ENCODE measurements at places on chromosomes 13 and 19. TPM values are rescaled to one million over a fixed set of nuclear protein-coding genes. Genes with fewer than 3 reads are reported as not detected.
A peak's percentile ranks its signal among the peaks of the same experiment; 100 is the strongest.

DNA sequence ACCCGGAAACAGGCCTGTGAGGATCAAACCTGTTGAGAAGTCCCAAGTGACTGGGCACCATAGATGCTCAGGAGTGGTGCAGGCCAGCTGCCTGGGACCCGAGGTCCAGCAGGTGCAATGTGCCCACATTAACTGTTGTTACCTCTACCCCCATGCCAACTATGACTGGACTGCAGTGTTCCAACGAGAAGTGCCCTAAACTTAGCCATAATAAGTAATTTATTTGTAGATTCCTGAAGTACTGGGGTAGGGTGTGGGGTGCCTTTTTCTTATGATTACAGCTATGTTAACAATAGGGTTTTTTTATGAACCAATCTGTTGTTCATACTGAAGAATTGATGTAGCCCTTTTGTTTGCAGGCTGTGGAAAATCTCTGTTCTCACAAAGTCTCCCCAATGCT, 9.2 kb downstream of the CUL4A start:
- H3K36me3 ChIP-seq, result no peaks in the 10 kb centered on the region
- H3K27me3 ChIP-seq, result no peaks in the 10 kb centered on the region
- no peak overlapping the region for H3K27ac ChIP-seq
- DNase-seq, result no peak
- no peak overlapping the region for H3K4me3 ChIP-seq

Gene GTF3A
- 107 TPM for total RNA-seq

DNA sequence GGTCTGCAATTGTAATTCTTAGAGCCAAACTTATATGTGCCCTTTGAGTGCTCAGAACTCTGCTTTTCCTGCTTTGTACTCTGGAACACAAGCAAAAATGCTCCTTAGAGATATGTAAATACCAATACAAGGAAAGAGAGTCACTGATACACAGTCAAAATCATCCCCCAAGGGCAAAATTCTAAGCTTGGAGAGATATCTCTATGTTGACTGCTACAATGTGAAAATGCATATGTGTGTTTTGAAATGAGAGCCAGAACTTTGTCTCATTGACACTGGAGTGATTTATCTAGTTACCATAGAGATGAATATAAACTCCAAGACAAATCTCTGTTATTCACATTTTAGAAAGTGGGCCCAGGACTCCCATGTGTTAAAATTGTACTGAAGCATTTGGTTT, 494.8 kb upstream of the SLITRK1 start:
- no peak overlapping the region for H3K27ac ChIP-seq
- DNase-seq, result no peak
- no peaks in the 10 kb centered on the region for H3K4me1 ChIP-seq
- no peaks in the 10 kb centered on the region for H3K27me3 ChIP-seq
- no peak overlapping the region for H3K4me3 ChIP-seq

DNA sequence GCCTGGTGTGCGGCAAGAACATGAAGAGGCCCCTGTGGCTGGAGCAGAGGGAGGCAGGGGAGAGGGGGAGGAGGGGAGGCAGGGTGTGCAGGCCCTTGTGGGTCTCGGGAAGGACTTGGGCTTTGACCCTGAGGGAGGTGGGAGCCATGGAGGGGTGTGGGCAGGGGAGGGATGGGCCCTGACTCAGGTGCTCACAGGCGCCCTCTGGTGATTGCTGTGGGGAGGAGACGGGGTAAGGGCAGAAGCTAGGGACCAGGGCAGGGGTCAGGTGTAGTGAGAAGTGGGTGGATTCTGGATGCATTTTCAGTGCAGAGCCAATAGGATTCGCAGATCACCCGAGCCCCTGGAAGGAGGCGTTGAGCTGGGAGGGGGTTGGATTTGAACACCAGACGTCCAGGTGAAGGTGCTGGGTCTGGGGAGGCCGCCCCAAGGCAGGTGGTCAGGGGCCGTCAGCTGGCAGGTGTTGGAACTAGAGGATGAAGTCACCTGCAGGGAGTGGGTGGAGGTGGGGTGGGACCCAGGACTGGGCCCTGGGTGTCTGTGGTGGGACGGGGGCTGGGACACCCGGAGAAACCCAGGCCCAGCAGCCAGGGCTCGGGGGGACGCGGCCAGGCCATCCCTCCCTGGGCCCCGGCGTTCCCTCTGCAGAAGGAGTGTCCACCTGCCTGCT, 185.4 kb downstream of the KDM4B start:
- H3K4me3 ChIP-seq, result no peak overlapping the region
- no peaks in the 10 kb centered on the region for H3K27me3 ChIP-seq
- DNase-seq, result no peak
- no peaks in the 10 kb centered on the region for H3K4me1 ChIP-seq
- H3K36me3 ChIP-seq, result no peaks in the 10 kb centered on the region

- H3K36me3 ChIP-seq, result no peaks in the 10 kb centered on the region
- H3K27me3 ChIP-seq, result no peaks in the 10 kb centered on the region
- peak overlapping the region; percentile 42 for H3K4me3 ChIP-seq
- no peak for DNase-seq
These were observed 5.3 kb upstream of the ATG4D start for GRCh38 chr19:10538204-10538983.

- peaks cover 7% of the 10 kb centered on the region for H3K27me3 ChIP-seq
- H3K27ac ChIP-seq, result no peak overlapping the region
- H3K4me3 ChIP-seq, result no peak overlapping the region
- no peaks in the 10 kb centered on the region for H3K36me3 ChIP-seq
These were observed 485.8 kb downstream of the ZNF536 start for GRCh38 chr19:30857966-30858490.

GRCh38 chr13:109684084-109684823, 102.1 kb downstream of the IRS2 start:
- H3K27me3 ChIP-seq, result peaks cover 40% of the 10 kb centered on the region
- no peak overlapping the region for H3K27ac ChIP-seq
- no peak for DNase-seq
- no peaks in the 10 kb centered on the region for H3K4me1 ChIP-seq

Gene ETFB
- 83.8 TPM for total RNA-seq

DNA sequence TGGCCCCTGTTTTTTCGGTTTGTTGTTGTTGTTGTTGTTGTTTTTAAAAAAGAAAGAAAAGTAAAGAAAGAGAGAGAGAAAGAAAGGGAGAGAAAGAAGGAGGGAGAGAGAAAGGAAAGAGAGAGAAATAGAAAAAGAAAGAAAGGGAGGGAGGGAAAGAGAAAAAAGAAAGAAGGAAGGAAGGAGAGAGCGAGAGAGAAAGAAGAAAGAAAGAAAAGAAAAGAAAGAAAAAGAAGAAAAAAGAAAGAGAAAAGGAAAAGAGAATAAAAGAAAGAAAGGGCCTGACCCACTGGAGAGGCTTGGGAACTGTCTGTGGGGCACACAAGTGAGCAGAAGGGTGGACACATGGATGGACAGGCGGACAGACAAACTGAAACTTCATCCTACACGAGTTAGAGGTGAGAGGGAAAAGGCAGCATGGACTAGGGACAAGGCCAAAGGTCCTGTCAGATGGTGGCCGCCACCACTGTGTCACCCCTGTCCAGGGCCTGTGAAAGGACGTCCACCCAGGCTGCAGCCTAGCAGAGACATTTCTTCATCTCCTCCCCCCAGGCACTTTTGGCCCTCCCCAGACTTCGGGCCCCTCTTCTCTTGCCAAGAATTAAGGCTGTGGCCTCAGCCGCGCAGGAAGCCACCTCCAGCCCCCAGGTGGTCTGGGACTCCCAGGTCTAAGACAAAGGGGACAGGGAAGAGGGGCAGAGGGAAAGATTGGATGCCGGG, 9.1 kb upstream of the BCAM start:
- no peaks in the 10 kb centered on the region for H3K27me3 ChIP-seq
- no peak overlapping the region for H3K4me3 ChIP-seq
- H3K36me3 ChIP-seq, result no peaks in the 10 kb centered on the region
- DNase-seq, result no peak
- H3K27ac ChIP-seq, result no peak overlapping the region
- H3K4me1 ChIP-seq, result no peaks in the 10 kb centered on the region

Gene ENOX1
- total RNA-seq, result 0.14 TPM

GRCh38 chr19:41930322-41930722, 2.1 kb upstream of the ERFL start:
- H3K36me3 ChIP-seq, result no peaks in the 10 kb centered on the region
- H3K27me3 ChIP-seq, result peaks cover 15% of the 10 kb centered on the region
- H3K4me1 ChIP-seq, result peaks cover 27% of the 10 kb centered on the region
- H3K4me3 ChIP-seq, result peak overlapping the region; percentile 30
- DNase-seq, result no peak

- peak overlapping the region; percentile 11 for H3K27ac ChIP-seq
- peak overlapping the region; percentile 2 for H3K4me3 ChIP-seq
- H3K4me1 ChIP-seq, result peaks cover 26% of the 10 kb centered on the region
- DNase-seq, result no peak
- H3K27me3 ChIP-seq, result peaks cover 20% of the 10 kb centered on the region
These were observed 10.8 kb upstream of the CCNA1 start for GRCh38 chr13:36421447-36421846.

GRCh38 chr19:43575955-43576878, 616 bp downstream of the PINLYP start:
- no peaks in the 10 kb centered on the region for H3K27me3 ChIP-seq
- H3K4me1 ChIP-seq, result peaks cover 29% of the 10 kb centered on the region
- peak overlapping the region; percentile 98 for H3K4me3 ChIP-seq
- H3K36me3 ChIP-seq, result no peaks in the 10 kb centered on the region
- DNase-seq, result no peak

- H3K27ac ChIP-seq, result no peak overlapping the region
- no peak for DNase-seq
- H3K4me1 ChIP-seq, result peaks cover 10% of the 10 kb centered on the region
- no peak overlapping the region for H3K4me3 ChIP-seq
- H3K36me3 ChIP-seq, result peaks cover 87% of the 10 kb centered on the region
- no peaks in the 10 kb centered on the region for H3K27me3 ChIP-seq
These were observed 11.0 kb downstream of the ZNF14 start for GRCh38 chr19:19721896-19722295.

DNA sequence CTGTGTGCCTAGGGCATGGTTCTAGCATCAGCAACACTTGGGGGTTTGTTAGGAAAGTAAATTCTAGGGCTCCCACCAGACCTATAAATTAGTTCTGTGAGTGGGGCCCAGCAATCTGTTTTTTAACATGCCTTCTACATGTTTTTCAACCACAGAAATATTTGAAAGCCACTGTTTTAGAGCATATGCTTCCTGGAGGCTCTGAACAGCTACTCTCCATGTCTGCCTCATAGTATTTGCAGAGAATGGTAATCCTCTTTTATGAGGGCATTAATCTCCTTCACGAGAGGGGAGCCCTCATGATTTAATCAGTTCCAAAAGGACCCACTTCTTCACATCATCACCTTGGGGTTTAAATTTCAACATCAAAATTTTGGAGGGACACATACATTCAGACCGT, 6.0 kb downstream of the SPATA13 start:
- no peak overlapping the region for H3K4me3 ChIP-seq
- peaks cover 11% of the 10 kb centered on the region for H3K27me3 ChIP-seq
- peak overlapping the region; percentile 51 for H3K27ac ChIP-seq
- peaks cover 58% of the 10 kb centered on the region for H3K4me1 ChIP-seq

- H3K27me3 ChIP-seq, result no peaks in the 10 kb centered on the region
- no peak for DNase-seq
- no peak overlapping the region for H3K27ac ChIP-seq
- H3K4me1 ChIP-seq, result no peaks in the 10 kb centered on the region
- no peaks in the 10 kb centered on the region for H3K36me3 ChIP-seq
These were observed 1065.8 kb upstream of the SPRY2 start for GRCh38 chr13:81406639-81407292.

Gene TEX29
- 0.59 TPM for total RNA-seq

GRCh38 chr13:28657784-28658538, 969 bp upstream of the POMP start:
- H3K36me3 ChIP-seq, result peaks cover 25% of the 10 kb centered on the region
- peaks cover 53% of the 10 kb centered on the region for H3K4me1 ChIP-seq
- peak overlapping the region; percentile 95 for H3K4me3 ChIP-seq
- no peaks in the 10 kb centered on the region for H3K27me3 ChIP-seq
- H3K27ac ChIP-seq, result peak overlapping the region; percentile 93

GRCh38 chr19:39824143-39825092, 9.5 kb downstream of the DYRK1B start:
- no peak overlapping the region for H3K27ac ChIP-seq
- H3K4me3 ChIP-seq, result no peak overlapping the region
- H3K36me3 ChIP-seq, result no peaks in the 10 kb centered on the region
- peaks cover 17% of the 10 kb centered on the region for H3K4me1 ChIP-seq
- no peaks in the 10 kb centered on the region for H3K27me3 ChIP-seq

GRCh38 chr19:34044021-34044420, 128.3 kb upstream of the LSM14A start:
- H3K27ac ChIP-seq, result no peak overlapping the region
- H3K4me1 ChIP-seq, result no peaks in the 10 kb centered on the region
- H3K27me3 ChIP-seq, result peaks cover 24% of the 10 kb centered on the region
- H3K4me3 ChIP-seq, result no peak overlapping the region
- DNase-seq, result no peak

Gene TPTE2
- total RNA-seq, result 0.19 TPM

Gene ARRDC5
- 1.6 TPM for total RNA-seq

DNA sequence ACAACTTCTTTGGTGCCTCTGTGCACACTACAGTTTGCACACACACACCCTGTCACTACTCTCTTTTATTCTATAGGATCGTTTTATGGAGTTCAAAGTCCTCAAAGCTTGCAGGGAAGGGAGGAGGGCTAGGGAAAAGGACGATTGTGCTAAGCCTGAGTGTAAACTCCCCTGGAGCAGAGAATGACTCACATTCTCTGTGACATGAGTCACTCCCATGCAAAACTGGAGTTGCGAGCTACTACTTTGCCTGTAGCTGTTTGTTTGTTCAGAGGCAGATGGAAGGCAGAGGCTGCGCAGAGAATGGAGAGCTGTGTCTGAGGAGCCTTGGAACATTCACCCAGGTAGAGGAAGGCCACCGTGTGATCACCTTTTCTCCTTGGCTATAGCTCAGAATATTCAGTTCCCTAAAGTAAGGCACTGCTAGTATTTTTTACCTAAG, 80.5 kb upstream of the MBNL2 start:
- no peaks in the 10 kb centered on the region for H3K36me3 ChIP-seq
- no peak for DNase-seq
- peaks cover 45% of the 10 kb centered on the region for H3K27me3 ChIP-seq
- peaks cover 7% of the 10 kb centered on the region for H3K4me1 ChIP-seq
- H3K4me3 ChIP-seq, result no peak overlapping the region

GRCh38 chr19:41711376-41712261, 3.2 kb downstream of the CEACAM5 start:
- peaks cover 16% of the 10 kb centered on the region for H3K27me3 ChIP-seq
- H3K4me1 ChIP-seq, result peaks cover 5% of the 10 kb centered on the region
- DNase-seq, result no peak
- no peak overlapping the region for H3K27ac ChIP-seq

DNA sequence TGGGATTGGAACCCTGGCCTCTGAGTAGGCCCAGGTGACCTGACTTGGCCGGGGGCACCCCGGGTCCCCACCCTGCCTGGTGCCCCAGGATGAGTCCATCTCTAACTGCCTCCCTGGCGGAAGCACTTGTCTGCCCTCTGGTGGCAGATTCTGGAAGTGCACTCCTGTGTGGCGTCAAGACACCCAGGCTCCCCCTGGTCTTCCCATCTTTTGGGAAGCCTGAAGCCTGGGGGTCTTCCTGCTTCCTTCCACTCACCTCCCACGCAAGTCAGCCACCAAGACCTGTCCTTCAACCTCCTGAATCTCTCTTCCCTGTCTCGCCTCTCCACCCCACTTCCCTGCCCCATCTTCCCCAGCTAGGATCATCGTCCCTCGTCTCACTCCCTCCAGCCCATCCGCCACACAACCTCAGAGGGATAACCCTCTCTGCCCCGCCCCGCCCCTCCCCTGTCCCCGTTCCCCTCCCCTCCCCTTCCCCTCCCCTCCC, 7.4 kb downstream of the RABAC1 start:
- no peaks in the 10 kb centered on the region for H3K27me3 ChIP-seq
- H3K36me3 ChIP-seq, result no peaks in the 10 kb centered on the region
- no peak overlapping the region for H3K4me3 ChIP-seq
- H3K4me1 ChIP-seq, result peaks cover 19% of the 10 kb centered on the region
- peak overlapping the region; percentile 68 for H3K27ac ChIP-seq
- peak; percentile 83 for DNase-seq

Gene PEX11G
- total RNA-seq, result 1.2 TPM

GRCh38 chr19:2856457-2857050, 10.6 kb upstream of the ZNF556 start:
- H3K27me3 ChIP-seq, result no peaks in the 10 kb centered on the region
- H3K36me3 ChIP-seq, result peaks cover 44% of the 10 kb centered on the region
- H3K4me1 ChIP-seq, result peaks cover 4% of the 10 kb centered on the region
- no peak for DNase-seq
